H1 (cell line): ENCODE measurements at places on chromosomes 3 and 15. TPM values are rescaled to one million over a fixed set of nuclear protein-coding genes. Genes with fewer than 3 reads are reported as not detected.

Gene BFSP2
- not detected in 2 replicates for total RNA-seq

DNA sequence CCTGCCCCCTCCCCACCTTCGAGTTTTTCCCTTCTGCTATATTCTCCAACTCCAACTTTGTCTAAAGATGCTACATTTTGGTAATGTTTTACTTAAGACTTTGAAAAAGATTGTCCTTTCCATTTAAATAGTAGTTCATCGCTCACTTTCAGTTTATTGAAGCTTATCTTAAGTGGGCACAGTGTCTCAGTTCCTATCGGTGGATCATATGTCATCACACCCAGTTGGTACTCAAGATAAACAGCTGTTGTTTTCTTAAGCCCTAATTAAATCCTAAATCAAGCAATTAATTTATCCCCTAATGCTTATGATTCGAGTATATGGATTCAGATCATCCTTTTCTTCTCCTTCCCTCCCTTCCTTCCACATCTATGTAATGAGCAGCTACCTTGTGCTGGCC is 210.7 kb downstream of the TLE3 start:
- H3K36me3 ChIP-seq: no peaks in the 10 kb centered on the region
- no peak overlapping the region for H3K27ac ChIP-seq
- no peak overlapping the region for H3K4me3 ChIP-seq
- H3K27me3 ChIP-seq: no peaks in the 10 kb centered on the region

Gene ADAMTS17
- total RNA-seq: 1.7 and 1.9 TPM in 2 replicates

Gene AADACL2
- total RNA-seq: not detected in 2 replicates

Gene SLC6A1
- total RNA-seq: 0.30 and 0.31 TPM in 2 replicates

GRCh38 chr3:186097317-186097662 is 11.6 kb downstream of the ETV5 start:
- peak overlapping the region; percentile 48 for H3K4me3 ChIP-seq
- H3K4me1 ChIP-seq: peaks cover 20% of the 10 kb centered on the region
- H3K36me3 ChIP-seq: no peaks in the 10 kb centered on the region
- H3K27ac ChIP-seq: no peak overlapping the region
- no peak for DNase-seq

Gene NRROS
- total RNA-seq: 5.1 and 5.3 TPM in 2 replicates

DNA sequence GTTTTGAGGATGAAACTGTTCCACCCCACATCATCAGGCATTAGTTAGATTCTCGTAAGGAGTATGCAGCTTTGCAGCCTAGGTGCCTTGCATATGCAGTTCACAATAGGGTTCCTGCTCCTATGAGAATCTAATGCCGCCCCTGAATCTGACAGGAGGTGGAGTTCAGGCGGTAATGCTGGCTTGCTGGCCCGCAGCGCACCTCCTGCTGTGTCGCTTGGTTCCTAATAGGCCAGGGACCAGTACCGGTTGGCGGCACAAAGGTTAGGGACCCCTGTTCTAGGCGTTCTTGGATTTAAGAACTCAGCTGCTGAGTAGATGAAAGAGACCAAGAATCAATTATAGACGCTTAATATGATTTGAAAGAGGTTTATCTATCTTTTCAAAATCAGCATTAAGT is 595.4 kb downstream of the CADM2 start:
- no peaks in the 10 kb centered on the region for H3K36me3 ChIP-seq
- DNase-seq: no peak
- no peaks in the 10 kb centered on the region for H3K4me1 ChIP-seq
- no peak overlapping the region for H3K27ac ChIP-seq

- no peaks in the 10 kb centered on the region; the same call in 1 of the 2 replicates for H3K4me1 ChIP-seq
- no peak overlapping the region for H3K4me3 ChIP-seq
- no peak for DNase-seq
- no peaks in the 10 kb centered on the region for H3K27me3 ChIP-seq
These were observed 21.3 kb upstream of the RFTN1 start for GRCh38 chr3:16534640-16535262.

Gene PODXL2
- total RNA-seq: 31.4 and 31.6 TPM in 2 replicates

- peaks cover 6% of the 10 kb centered on the region for H3K27me3 ChIP-seq
- H3K36me3 ChIP-seq: no peaks in the 10 kb centered on the region
- H3K27ac ChIP-seq: no peak overlapping the region
- H3K4me1 ChIP-seq: peaks cover 5% of the 10 kb centered on the region
These were observed 8.5 kb downstream of the BHLHE40 start for GRCh38 chr3:4987538-4988296.

- peaks cover 4% of the 10 kb centered on the region; the same call in 1 of the 2 replicates for H3K4me1 ChIP-seq
- no peak for DNase-seq
- H3K27ac ChIP-seq: no peak overlapping the region
- H3K27me3 ChIP-seq: peaks cover 4% of the 10 kb centered on the region
These were observed 82.4 kb downstream of the CCNL1 start for GRCh38 chr3:157077565-157077991.

- no peak overlapping the region for H3K27ac ChIP-seq
- H3K36me3 ChIP-seq: no peaks in the 10 kb centered on the region
- no peaks in the 10 kb centered on the region for H3K4me1 ChIP-seq
- no peak overlapping the region for H3K4me3 ChIP-seq
- DNase-seq: no peak
- no peaks in the 10 kb centered on the region for H3K27me3 ChIP-seq
These were observed 194.2 kb downstream of the PLCL2 start for GRCh38 chr3:17078926-17079465.

DNA sequence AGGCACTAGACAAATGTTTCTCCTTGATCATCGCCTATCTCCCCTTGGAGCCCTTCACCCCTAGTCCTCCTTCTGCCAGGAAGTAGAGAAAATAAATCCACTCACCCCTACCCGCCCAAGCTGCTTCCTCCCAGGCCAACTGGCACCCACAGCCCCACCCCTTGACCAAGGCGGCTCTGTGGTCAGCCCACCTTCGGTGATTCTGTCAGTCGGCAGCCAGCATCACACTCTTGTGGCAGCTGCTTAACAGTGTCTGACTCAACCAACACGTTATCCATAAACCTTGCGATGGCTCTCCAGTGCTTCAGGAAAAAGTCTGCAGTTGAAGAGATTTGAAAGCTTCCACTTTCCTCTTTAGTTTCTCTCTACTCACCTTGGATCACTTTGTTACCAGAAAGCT is 7.6 kb downstream of the SHF start:
- H3K4me1 ChIP-seq: peaks cover 21% of the 10 kb centered on the region
- H3K27me3 ChIP-seq: no peaks in the 10 kb centered on the region
- no peak for DNase-seq

- no peak overlapping the region for H3K27ac ChIP-seq
- DNase-seq: no peak
- H3K36me3 ChIP-seq: no peaks in the 10 kb centered on the region
- H3K4me1 ChIP-seq: no peaks in the 10 kb centered on the region
These were observed 177.0 kb downstream of the OR4M2 start for GRCh38 chr15:22257047-22258008.

DNA sequence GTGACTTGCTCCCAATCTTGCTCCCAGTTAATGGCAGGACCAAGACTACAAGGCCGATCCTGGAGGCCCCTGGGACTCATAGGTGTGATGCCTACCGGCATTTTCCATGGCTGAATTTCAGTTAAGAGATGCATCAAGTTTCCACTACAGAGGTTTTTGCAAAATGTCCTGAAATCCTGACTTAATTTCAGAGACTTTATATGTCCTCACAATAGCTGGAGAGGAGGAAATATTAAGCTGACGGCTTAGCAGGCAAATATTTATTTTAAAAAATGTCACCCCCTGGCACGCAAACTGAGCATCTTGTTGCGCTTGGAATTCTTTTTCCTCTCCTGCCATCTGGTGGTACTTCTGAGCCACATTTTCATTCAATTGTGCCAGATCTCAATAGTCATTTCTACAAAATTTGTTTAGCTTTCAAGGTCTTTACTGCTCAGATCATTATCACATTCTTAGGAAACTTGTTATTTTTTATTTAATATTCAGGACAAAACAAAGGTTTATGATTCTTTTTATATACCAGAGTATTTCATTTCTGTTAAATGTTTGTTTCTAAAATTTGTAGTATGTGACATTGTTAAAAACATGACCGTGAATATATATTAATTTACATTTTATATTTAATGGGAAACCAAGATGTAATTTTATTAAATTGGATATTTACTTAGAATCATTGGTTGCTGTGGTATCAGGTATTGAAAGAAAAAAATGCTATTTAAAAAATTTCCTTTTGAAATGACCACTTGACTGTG is 189.2 kb upstream of the THRB start:
- H3K4me1 ChIP-seq: no peaks in the 10 kb centered on the region; the same call in 1 of the 2 replicates
- no peaks in the 10 kb centered on the region for H3K27me3 ChIP-seq
- H3K36me3 ChIP-seq: no peaks in the 10 kb centered on the region
- peak overlapping the region; percentile 35; the same call in 1 of the 2 replicates for H3K4me3 ChIP-seq
- DNase-seq: no peak

DNA sequence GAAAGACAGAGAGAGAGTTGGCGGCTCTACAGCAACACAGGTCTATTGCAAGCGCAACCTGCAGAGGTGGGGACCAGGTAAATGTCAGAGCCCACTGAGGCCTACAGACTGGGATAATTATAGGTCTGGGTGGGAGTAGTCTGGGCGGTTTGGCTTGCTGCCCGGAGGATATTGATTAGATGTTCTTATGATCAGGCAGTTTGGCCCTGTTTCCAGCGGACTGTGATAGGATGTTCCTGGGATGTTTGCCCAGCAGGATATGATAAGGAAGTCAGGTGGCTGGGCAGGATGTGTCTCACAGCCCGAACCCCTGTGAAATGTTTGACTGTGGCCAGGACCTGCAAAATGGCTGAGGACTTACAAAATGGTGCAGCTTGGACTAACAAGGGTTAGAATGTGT is 364.9 kb downstream of the NAALADL2 start:
- no peaks in the 10 kb centered on the region for H3K4me1 ChIP-seq
- H3K4me3 ChIP-seq: no peak overlapping the region
- H3K27ac ChIP-seq: no peak overlapping the region
- DNase-seq: no peak

Gene CSPG5
- 7.4 and 8.2 TPM in 2 replicates for total RNA-seq

GRCh38 chr3:57423335-57423734 is 120.8 kb downstream of the DNAH12 start:
- H3K27ac ChIP-seq: no peak overlapping the region
- H3K36me3 ChIP-seq: no peaks in the 10 kb centered on the region
- no peaks in the 10 kb centered on the region for H3K4me1 ChIP-seq
- DNase-seq: no peak
- no peak overlapping the region for H3K4me3 ChIP-seq

GRCh38 chr3:110598847-110599490 is 472.6 kb upstream of the NECTIN3 start:
- DNase-seq: no peak
- H3K27ac ChIP-seq: peak overlapping the region; percentile 44; the same call in 1 of the 2 replicates
- H3K4me3 ChIP-seq: no peak overlapping the region
- peaks cover 4% of the 10 kb centered on the region; the same call in 1 of the 2 replicates for H3K36me3 ChIP-seq
- no peaks in the 10 kb centered on the region for H3K27me3 ChIP-seq
